Activated CD4-positive, alpha-beta T cell treated with anti-CD3 and anti-CD28 coated beads for 1 hour (primary cell): ENCODE measurements at places on chromosomes 7 and 10.

GRCh38 chr10:113854761-113855588, 514 bp downstream of the NHLRC2 start:
- DNase-seq = peak; percentile 24

GRCh38 chr7:2223321-2223720, 9.4 kb downstream of the MAD1L1 start:
- DNase-seq = no peak

- DNase-seq = peak; percentile 4
Observed at GRCh38 chr7:1706721-1707613, 36.9 kb downstream of the ELFN1 start.

DNA sequence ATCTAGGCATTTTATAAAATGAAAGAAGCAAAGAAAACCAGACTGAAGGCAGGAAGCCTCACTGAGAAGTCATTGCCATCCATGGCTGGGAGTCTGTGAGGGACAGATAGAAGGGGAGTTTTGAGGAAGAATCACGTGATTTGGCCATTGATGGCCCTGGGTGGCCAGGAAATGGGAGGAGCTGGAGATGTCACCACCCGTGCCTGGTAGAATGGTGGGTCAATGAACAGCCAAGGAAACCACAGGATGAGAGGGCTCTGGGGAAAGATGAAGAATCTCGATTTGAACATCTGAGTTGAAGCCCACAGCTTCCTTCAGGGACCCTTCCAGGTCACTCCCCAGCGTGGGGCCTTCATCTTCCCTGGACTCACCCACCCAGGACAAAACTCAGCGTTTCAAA, 103.3 kb upstream of the CHST15 start:
- DNase-seq = no peak

GRCh38 chr7:100476101-100476780, 2.8 kb downstream of the TSC22D4 start:
- DNase-seq = no peak

GRCh38 chr7:35384761-35385700, 131.1 kb upstream of the TBX20 start:
- DNase-seq = no peak

DNA sequence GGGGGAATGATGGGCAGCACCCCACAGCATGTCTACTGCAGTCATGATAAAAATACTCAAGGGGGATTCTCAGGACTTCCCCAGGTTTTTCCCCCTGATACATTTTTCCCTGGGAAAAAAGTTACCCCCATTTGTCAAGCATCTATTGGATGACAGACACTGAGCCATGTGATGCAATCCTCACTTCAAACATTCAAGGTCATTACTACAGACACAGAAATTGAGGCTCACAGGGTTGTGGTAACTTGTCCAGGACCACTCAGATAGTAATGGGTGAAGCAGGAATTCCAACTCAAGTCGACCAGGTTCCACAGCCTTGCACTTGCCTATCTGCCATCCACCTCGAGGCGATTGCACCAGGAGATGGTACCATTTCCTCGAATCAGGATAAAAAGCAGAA, 31.7 kb downstream of the PPP1R3C start:
- DNase-seq = no peak

- no peak for DNase-seq
Observed at GRCh38 chr7:117412946-117413559, 14.2 kb downstream of the ASZ1 start.

DNA sequence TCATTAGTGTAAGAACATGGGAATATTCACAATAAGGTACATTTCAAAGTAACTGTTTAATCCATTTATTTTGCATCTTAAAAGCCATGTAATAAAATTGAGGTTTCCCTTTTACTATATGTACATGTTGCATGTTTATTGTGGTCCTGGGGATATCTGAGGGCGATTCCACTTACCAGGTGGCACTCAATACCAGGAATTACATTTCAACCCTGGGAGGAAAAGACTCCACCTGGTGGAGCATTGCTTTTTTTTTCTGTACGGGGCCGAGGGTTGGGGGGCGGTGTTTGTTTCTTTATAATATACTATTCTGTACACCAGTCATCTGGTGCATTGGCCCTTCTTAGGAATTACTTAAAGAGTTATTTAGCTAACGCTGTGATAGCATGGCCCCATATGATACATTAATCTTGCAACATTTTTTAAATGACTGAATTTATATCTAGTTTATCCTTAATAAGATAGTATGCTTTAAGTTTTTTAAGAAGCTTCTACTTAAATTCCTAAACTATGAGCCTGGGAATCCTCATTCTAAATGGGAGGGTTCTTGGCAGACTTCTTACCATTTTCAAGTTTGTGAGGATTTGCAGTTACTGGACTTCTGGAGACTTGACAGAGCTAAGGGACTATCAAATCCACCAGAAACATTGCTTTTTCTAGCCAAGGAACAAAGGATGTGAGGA, 7.2 kb upstream of the HGF start:
- no peak for DNase-seq

GRCh38 chr10:94310369-94310768, 52.4 kb downstream of the NOC3L start:
- DNase-seq = no peak

GRCh38 chr7:1366801-1367405, 92.4 kb downstream of the MICALL2 start:
- no peak for DNase-seq

- DNase-seq = no peak
Observed at GRCh38 chr7:78175330-78176100, 376.9 kb downstream of the PHTF2 start.

GRCh38 chr10:112424651-112425050, 22.1 kb downstream of the ZDHHC6 start:
- DNase-seq = no peak

GRCh38 chr10:132684164-132684891, 101.6 kb downstream of the NKX6-2 start:
- no peak for DNase-seq

DNA sequence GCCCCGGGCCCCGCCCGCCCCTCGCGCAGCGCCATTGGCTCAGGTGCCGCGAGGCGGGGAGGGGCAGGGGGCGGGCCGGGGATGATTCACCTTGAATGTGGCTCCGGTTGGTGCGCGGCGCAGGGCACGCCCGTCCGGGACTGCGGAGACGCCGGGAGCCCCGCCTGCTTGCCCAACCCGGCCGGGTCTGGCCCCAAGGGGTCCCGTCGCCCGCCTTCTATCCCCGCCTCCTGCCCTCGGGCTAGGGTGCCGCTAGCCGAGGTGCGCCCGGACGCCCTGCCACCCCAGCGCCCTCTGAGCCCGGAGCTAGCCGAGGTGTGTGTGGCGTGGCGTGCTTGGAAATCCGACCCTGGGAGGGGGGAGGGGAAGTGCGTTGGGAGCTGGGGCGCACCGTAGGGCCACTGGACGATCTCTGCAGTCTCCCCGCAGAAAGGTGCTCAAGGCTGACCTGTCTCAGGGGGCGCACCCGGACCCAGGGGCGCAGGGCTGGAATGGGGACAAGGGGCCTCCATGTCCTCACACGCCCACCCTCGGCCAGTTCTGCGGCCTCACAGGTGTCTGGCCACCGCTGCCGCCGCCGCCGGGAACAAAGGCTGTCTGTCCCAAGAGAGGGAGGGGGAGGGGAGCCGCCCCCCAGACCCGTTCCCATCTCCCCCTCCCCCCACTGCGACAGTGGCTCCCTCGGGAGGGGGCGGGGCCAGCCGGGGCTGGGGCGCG, 168.9 kb downstream of the NRF1 start:
- peak; percentile 52 for DNase-seq

DNA sequence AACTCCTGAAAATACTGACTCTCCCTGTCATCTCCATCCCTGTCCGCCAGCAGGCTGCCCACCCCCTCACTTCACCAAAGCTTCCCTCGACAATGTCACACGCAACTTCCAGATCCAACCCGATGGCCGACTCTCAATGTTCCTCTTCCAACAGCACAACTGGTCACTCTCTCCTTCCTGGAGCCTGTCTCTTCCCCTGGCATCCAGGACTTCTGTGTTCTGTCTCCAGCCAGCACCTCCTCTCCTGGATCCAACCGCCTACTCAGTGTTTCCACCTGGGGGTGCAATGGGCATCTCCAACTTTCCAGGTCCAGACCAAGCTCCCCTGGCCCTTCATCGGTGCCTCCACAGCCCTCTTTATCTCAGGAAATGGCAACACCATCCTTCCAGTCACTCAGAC, 8.6 kb downstream of the CPA5 start:
- no peak for DNase-seq

DNA sequence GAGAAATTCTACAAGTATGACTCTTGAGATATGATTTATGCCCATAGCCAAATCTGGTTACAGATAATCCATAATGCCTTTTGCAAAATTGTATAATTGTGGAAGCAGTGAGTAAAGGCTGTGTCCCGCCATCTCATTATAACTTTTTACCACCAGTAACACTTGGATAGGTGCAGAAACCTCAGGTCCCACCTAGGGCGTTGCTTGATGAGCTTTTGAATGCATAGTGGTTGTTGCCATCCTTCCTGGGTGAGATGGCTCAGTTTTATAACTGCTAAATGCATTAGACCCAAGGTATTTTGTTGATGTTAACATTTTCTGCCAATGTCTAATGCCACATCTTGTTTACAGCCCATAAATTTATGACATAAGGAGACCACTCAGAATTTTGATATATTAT, 42.9 kb downstream of the CFAP58 start:
- no peak for DNase-seq

DNA sequence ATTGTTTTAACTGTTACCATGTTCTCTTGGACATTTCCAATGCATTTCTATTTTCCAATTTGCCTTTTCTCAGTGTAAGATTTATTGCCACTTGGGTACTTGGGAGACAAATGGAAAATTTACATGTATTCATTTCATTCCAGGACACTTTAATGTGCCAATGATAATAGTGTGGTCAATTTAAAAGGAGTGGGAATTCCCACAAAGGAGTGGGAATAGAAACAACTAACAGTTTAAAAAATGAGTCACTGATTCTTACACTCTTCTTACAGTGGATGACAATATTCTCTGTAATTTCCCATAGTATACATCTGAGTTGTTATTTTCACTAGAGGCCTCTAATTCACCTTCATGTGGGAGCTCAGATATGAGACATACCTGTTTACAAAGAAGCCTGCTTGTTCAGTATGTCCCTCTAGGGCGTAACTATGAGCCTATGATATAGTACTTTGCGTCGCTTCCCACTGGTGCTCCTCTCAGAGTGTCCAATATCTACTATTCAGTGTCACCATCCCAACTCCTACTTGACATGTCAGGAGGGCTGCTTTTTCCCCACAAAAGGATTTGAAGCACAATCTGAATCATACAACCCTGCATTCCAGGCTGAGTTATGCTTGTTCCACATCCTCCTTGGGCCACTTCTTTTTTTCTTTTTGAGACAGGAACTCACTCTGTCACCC, 301.3 kb downstream of the PHTF2 start:
- no peak for DNase-seq

DNA sequence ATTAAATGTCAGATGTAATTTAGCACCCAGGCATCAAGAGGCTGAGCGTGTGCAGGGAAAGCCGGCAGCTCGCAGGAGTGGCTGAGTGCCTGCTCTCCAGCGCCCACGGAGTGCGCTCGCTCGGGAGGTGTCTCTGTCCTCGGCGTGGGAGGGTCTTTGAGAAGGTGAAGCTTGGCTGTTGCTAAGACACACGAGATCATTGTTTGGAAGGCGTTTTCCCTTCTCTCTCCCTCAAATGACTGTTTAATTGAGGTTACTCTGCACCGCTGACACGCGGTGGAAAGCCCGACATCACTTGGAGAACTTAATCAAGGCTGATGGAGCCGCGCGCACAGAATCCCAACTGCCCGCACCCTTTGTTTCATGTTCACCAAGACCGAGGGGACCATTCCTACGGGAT, 414.6 kb downstream of the DNAJB6 start:
- no peak for DNase-seq

- DNase-seq = no peak
Observed at GRCh38 chr7:16492513-16493062, 27.1 kb upstream of the SOSTDC1 start.

GRCh38 chr7:139730746-139731612, 46.8 kb downstream of the HIPK2 start:
- no peak for DNase-seq

- DNase-seq = no peak
Observed at GRCh38 chr7:51278797-51279196, 37.8 kb downstream of the COBL start.
